ENCODE measurements at places on chromosomes 7 and 10.

- DNase-seq, result no peak
Measured at GRCh38 chr7:111942450-111943081, 263.6 kb downstream of the DOCK4 start.

GRCh38 chr10:104580774-104581675 is 60.1 kb upstream of the SORCS3 start:
- DNase-seq, result peak; percentile 31

DNA sequence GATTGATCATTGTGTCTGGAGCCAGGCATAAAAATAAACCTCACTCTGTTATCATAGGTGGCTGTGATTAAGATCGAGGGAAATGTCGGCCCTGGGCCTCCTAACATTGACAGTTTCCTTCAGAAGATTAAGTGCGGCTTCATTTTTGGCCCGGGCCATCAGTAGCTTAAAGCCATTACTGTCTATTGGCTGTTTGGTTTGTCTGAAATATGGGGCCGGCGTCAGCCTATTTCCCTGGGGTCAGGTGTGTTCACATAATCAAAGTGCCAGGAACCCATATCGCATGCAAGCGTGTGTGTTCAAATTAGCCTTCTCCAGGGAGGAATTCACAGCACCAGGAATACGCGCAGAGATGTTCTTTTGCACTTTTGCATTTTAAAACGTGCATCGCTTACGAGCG is 114.7 kb downstream of the CUX1 start:
- no peak for DNase-seq

- no peak for DNase-seq
Measured at GRCh38 chr10:92693534-92693893, 3.8 kb downstream of the HHEX start.

- no peak for DNase-seq
Measured at GRCh38 chr7:33792547-33793105, 112.7 kb upstream of the BMPER start.

- DNase-seq, result peak; percentile 41
Measured at GRCh38 chr10:11880151-11881029, 57.2 kb downstream of the PROSER2 start.

DNA sequence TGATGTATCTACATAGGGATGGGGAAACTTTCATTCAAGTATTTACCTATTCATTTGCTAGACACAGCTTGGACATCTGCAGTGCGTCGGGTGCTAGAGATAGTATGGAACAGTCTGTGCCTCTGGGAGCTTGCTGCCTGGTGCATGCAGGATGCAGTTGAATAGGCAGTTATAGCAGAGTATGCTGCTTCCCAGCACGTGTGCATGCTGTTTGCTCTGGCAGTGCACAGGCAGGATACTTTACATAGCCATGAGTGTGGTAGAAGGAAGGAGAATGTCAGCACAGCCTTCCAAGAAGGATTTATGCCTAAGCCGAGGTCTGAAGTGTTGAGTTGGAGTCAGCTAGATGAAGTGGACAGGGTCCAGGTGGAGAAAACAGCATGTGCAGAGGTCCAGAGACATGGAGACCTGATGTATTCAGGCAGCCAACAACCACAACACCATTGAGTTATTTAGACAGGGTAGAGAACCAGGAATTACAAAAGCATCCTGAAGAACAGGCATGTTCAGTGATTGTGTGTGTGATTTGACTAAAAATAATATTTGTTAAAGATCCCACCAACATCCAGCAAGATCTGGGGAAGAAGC is 8.1 kb downstream of the MAP3K8 start:
- DNase-seq, result no peak

DNA sequence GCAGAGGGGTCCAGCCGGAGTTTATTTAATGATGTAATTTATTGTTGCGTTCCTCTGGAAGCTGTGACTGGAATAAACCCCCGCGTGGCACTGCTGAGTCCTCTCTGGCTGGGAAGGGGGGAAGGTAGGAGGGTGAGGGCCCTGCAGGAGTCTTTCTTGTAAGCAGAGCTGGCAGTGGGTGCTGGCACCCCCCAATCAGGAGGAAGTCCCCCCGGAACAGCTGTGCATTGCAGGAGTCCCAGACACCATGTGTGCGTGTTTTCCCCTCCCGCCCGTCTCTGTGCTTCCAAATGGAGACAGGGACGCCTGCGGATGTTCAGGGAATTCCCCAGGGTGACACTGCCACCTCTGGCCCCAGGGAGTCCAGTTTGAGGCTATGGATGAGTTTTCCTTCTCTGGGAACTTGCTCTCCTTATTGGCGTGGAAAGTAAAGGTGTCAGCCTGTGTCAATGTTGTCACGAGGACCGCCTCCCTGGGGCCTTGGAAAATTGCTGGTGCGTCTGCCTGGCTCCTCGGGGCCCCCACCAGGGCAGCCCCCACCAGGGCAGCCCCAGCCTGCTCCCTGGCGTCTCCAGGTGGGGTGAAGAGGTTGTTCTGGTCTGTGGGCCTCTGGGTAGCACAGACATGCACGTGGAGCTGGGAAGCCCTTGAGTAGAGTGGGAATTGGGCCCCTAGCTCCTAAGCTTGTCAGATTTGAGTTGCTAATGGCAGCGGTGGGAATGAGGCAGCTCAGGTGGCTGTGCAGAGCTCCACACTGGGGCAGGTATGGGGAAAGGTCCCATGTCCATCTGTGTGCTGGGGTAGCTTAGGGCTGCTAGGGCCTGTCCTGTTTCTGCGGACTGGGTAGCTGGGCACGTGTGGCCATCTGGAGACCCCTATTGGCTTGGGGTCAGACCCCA is 2.7 kb downstream of the FZD9 start:
- no peak for DNase-seq

GRCh38 chr10:99758211-99758891 is 24.1 kb upstream of the ABCC2 start:
- no peak for DNase-seq

- no peak for DNase-seq
Measured at GRCh38 chr7:155398944-155399343, 59.0 kb upstream of the EN2 start.

DNA sequence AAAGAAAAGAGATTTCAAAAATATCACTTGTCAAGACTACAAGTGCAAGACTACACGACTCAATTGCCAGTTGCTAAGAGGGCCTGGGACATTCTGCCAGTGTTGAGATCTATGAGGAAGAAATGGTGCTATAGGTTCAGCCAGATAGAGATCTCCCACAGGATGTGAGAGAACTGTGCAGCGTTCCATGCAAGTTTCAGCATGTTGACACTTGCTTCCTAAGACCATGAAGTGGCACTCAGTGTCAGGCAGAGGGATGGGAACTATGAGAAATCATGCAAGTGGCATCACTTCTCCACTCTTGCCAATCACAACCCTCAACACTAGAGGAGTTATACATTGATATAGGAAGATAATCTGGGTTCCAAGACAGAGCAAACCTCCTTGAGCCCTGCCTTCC is 210.3 kb downstream of the CHRM2 start:
- DNase-seq, result no peak

Data from CD8-positive, alpha-beta memory T cell (primary cell).